Eye (tissue), 1 donor: ENCODE measurements at places on chromosomes 3 and 15.

- no peak for DNase-seq
These were observed 35.0 kb downstream of the ACAA1 start for GRCh38 chr3:38101811-38102443.

DNA sequence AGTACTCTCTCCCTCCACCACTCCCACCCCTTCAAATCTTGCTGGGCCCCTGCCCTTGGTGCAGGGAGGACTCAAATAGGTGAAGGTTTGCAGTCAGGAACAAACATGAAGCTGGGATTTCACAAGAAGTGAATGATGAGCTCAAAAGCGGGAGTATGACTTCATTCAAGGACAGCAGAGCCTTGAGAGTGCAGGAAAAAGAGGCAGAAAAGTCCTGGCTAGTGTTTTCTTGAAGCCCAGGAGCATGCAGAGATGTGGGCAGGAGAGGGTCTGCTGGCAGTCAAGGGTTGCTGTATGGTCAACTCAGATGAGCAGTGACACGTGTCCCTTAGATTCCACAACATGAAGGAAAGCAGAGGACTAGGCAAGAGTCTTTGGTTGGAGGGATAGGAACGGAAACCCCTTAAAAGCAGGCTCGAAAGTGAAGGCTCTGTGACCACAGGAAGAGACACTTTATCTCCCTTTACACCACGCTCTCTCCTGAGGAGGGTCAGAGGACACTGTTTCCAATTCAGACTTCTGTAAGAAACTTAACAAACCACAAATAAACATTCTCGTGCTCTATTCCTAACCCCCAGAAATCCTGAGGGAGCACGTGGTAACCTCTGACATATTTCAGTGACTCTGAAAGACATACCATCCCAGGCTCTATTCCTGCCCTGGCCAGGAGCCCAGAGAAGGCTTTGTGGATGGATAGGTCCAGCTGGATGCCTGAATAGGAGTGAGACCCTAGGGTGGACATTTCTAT, 168.0 kb upstream of the NDN start:
- peak; percentile 14 for DNase-seq

- DNase-seq, result peak; percentile 96
These were observed at the start of gene EIF4G1 for GRCh38 chr3:184314363-184314699. Gene EIF4G1 (plus strand): TSS chr3:184314606. CDS start chr3:184315797, 1,191 bp downstream.

DNA sequence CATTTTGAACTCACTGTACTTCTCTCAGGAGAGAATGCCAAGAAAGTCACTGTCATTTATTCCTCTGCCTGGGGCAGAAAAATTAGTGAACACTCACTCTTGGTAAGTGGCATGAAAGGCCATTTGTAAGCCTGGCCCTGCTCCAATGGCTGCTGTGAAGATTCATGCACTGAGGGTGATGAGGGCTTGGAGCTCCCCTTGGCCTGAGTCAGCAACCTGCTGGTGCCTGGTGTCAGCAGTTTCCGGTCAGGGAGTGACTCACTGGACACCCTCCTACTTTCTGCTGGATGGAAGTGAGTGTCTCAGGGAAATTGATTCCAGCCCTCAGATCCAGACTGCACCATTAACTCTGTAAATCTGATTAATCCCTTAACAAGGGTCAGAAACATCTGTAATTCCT, 37.6 kb downstream of the TRA2B start:
- DNase-seq, result peak; percentile 18

- no peak for DNase-seq
These were observed 53.9 kb downstream of the PXYLP1 start for GRCh38 chr3:141285570-141285969.
